ENCODE measurements at places on chromosomes 11 and 22.

- no peak for DNase-seq
These were observed 59.0 kb upstream of the KCNQ1OT1 start for GRCh38 chr11:2758751-2759150.

GRCh38 chr11:35933320-35933871 lies 10.5 kb upstream of the LDLRAD3 start:
- DNase-seq = peak; percentile 63

GRCh38 chr22:17120281-17120680 lies 879 bp downstream of the TMEM121B start:
- no peak for DNase-seq

GRCh38 chr22:28899199-28899853 lies 16.0 kb downstream of the ZNRF3 start:
- DNase-seq = no peak

- DNase-seq = no peak
These were observed 33.3 kb downstream of the KCNC1 start for GRCh38 chr11:17767914-17768313.

DNA sequence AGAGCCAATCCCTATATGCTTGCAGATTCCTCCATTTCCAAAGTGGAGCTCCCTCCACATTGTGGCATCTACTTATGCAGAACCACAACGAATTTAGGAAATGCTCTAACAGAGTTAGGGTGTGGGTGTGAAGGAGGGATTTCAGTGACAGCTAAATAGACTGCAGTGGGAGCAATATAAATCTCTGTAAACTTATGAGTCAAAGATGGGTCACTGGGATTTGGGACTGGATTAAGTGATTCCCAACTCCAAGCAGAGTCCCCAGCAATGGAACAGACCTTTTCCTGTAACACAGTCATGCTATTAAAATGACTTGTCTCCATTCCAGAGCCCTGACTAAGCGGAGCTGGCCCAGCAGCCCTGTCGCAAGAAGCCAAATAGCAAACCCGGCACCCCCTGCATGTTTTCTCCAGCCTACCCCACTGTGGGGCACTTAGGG lies 36.6 kb downstream of the RPL27A start:
- DNase-seq = peak; percentile 90

- no peak for DNase-seq
These were observed 24.5 kb downstream of the RPUSD4 start for GRCh38 chr11:126186708-126187529.

All from fibroblast of skin of left biceps (primary cell).